ENCODE measurements at places on chromosomes 4 and X.

GRCh38 chr4:178415925-178416324 lies 973.7 kb upstream of the AGA start:
- DNase-seq, result peak; percentile 66

DNA sequence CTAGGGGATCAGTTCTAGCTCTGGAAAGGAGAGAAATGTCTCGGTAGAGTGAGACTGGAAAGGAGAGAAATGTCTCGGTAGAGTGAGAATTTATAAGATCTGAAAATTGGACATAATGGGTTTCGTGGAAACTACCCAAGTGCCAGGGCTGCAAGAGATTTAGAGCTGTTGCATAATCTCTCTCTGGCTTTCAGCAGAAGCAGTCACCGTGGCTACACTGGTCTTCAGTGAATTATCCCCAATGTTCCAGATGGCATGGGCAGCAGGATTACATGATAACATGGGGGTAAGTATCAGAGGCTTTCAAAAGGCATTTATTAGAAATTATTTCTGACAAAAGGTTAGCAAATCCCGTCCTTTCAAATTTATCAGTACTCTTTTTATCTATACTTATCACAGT lies 435.5 kb downstream of the NKX6-1 start:
- no peak for DNase-seq

DNA sequence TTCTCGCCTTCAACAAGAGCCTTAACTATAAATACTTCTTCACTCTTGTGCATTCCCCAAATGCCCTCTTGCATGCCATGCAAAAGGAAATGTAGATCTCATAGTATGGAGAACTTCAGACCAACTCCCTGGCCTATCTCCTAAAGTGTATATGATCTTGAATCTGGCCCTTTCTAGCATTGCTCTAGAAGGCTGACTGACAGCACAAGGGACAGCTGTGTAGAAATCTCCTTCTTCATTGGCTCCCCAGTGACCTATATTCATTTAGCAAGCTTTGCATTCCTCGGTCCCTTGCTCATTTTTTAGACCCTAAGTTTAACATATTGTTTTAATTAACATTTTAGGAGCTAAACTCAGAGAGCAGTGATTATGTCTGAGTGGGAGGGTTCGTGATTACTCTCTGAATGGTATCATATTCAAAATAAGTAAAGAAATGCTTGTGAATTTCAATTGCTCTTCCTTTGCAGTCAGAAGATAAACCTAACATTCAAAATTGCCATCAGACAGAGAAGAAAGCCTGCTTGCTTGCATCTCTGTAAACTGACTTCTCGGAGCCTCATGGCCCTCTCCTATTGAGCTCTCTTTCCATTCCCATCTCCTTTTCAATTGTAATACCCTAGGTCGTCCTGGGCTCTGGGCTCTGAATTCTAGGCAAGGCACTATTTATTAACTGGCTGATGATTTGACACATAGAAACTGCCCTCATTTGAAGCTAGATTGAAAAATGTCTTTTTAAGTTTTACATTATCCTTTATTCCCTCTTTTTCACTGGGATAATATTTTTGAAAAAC lies 120.3 kb upstream of the PRKG2 start:
- no peak for DNase-seq

DNA sequence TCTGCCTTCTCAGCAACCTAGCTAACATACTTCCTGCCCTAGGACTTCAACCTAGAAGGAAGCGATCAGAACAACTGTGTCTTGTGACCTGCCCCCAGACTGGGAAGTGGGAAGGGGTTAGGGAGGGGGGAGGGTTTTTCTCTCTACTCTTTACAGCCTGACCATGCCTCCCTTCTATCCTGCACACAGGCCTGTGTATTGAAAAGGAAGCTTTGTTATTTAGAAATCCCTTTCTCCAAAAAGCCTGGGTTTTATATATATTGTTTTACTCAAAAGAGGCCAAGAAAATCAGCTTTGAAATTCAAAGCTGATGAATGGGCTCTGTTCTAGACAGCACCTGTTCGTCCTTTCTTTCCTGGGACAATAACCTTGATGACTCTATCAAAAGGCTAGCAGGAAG lies 35.2 kb upstream of the SMS start:
- DNase-seq, result no peak

All from Right ventricle myocardium inferior (tissue), 1 donor.